ENCODE measurements at places on chromosomes 4 and X.

DNA sequence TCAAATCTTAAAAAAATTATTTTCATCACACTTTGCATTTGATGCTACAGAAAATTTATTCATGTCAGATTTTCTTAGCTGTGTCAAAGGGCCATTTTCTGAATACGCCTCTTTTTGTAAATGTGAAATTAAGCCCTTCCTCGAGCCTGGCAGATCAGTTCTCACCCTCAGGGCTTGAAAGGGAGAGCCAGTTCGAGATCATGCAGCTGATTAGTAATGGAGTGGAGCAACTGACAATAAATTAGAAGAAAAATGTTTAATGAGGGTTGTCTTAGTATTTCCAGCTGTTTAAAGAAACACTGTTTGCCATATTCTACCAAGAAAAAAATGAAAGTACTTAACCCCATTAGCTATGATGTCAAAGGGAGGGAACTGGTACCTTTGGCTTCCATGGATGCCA is 28.7 kb downstream of the CC2D2A start:
- DNase-seq = no peak

DNA sequence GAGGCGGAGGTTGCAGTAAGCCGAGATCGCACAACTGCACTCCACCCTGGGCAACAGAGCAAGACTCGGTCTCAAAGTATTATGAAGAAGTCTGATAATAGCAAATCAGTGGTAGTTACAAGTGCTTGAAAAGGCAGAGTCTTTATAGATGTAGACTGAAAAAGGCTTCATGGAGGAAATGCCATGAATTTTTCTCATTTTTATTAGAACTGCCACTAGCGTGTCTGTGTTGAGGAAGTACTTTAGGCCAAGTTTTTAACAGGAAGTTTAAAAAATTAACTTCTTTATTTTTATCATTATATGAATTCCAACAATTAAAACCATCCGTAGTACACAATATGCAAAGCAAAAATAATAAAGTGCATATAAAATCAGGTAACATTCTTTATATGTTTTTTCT is 32.8 kb upstream of the IL13RA1 start:
- DNase-seq = no peak

DNA sequence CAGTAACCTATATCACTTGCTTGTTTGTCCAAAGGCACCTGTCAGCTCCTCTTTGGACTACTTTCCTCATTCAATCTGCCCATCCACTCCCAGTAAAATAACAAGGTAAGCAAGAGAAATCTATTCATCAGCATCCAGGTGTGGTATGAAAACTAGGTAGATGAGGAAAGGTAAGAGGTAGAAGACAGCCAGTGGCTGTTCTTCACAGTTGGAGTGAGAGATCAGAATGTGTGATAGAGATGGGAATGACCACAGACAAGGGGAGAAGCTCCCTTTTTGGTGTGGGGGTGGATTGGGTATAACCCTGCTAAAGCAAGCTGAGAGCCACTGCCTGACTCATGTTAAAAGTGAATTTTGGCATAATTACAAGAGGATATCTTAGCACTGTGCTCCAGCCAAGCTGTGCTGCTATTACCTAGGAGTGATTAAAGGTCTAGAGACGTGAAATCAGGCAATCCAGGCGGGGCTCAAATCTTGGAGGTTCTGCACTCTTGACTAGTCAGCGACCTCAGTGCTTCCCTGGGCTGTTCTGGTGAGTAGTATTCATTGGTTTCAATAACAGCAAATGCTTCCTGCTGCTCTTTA is 28.1 kb upstream of the RASL11B start:
- DNase-seq = no peak

DNA sequence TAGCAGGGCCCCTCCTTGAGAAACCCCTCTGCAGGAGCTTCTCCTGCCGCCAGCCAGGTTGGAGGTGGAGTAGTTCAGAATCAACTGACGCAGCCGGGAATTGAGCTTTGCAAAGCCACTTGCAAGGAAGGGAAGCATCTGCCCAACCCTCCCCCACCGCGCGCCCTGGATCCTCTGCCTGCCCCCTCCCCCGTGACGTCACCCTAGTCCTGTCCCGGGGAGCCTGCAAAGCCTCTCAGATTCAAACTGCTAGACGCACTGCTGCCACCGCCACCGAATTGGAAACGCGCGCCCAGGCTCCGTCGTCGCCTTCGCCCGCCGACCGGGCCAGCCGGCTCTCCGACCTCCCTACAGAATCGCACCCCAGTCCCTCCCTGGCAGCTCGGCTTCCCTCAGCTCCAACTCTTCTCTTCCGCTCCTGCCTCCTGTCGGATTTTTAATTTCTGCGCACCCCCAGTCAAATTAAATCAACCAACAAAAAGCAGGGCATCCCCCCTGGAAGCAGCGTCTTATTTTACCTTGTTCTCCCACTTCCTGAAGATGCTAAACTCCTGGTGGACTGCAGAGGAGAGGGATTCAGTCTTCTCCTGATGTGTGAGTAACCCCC is 3.8 kb downstream of the SLITRK2 start:
- DNase-seq = no peak

- DNase-seq = no peak
Measured at GRCh38 chrX:68571610-68572311, 72.9 kb downstream of the YIPF6 start.

DNA sequence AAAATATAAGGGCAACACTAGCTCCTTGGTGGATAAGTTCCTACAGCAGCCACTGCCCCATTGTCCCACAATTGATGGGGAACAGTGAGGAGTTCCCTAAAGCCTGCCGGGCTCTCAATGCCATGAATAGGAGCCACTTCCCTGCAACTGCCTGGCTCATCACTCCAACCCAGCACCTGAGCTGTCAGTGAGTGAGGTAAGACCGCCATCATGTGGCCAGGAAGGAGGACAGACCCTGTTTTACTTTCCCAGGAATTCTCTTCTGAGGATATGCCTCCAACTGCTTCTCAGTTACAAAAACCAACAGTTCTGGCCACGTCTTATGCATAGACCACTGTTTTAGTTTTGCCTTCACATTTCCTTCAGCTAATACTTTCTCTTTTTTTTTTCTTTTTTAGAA is 45.5 kb downstream of the SRPX start:
- no peak for DNase-seq

- DNase-seq = no peak
Measured at GRCh38 chr4:184853436-184853835, 27.7 kb upstream of the ACSL1 start.

GRCh38 chr4:7857238-7857701 is 82.4 kb downstream of the AFAP1 start:
- DNase-seq = no peak

DNA sequence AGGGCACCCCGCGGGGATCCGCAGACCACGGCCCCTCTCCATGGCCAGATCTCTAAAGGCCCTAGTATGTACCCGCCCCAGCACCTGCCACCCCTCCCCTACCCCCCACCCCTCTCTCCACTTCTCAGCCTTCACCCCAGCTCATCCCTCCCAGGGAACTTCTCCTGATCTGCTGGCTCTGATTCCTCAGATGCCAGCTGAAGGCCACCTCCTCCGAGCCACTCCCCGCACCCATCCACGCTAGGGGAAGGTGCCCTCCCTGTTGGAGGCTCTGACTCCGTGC is 11.9 kb downstream of the PSAPL1 start:
- no peak for DNase-seq

GRCh38 chrX:9134366-9134765 is 100.4 kb upstream of the FAM9B start:
- no peak for DNase-seq

GRCh38 chr4:38002451-38003071 is 42.4 kb downstream of the PTTG2 start:
- no peak for DNase-seq

GRCh38 chr4:19879330-19879729 is 372.4 kb upstream of the SLIT2 start:
- DNase-seq = no peak

DNA sequence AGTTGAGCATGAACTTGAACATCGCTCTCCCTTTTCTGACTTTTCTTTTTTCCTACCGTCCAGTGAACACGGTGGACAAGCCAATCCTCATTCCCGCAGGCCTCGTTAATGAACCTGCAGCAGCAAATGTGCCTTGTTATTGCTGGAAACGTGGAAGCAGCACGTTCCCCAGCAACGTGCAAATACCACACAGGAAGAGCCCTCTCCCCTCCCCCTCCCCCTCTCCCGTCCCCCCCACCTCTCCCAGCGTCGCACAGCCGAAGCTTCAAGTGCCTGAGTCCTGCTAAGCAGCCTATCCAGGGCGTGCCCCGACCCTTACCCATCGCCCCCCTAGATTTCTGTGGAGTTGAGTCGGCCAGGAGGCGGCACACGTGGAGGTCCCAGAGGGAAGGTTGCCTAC is 219.9 kb downstream of the BCOR start:
- no peak for DNase-seq

DNA sequence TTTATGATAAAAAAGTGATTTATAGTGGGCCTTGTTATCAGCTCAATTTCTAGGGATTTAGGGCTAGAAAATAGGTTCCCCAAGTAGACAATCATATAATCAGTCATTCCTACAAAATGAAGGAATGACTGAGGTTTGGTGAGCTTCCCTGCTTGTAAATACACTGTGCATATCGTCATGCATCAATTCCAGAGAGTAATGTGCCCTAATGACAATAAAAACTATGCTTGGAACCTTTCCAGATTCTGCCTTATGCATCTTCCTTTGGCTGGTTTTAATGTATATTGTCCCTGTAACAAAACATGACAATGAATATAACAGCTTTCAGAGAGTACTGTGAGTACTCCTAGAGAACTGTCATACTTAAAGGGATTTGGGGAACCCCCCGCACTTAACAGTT is 1310.9 kb downstream of the PCDH7 start:
- no peak for DNase-seq

DNA sequence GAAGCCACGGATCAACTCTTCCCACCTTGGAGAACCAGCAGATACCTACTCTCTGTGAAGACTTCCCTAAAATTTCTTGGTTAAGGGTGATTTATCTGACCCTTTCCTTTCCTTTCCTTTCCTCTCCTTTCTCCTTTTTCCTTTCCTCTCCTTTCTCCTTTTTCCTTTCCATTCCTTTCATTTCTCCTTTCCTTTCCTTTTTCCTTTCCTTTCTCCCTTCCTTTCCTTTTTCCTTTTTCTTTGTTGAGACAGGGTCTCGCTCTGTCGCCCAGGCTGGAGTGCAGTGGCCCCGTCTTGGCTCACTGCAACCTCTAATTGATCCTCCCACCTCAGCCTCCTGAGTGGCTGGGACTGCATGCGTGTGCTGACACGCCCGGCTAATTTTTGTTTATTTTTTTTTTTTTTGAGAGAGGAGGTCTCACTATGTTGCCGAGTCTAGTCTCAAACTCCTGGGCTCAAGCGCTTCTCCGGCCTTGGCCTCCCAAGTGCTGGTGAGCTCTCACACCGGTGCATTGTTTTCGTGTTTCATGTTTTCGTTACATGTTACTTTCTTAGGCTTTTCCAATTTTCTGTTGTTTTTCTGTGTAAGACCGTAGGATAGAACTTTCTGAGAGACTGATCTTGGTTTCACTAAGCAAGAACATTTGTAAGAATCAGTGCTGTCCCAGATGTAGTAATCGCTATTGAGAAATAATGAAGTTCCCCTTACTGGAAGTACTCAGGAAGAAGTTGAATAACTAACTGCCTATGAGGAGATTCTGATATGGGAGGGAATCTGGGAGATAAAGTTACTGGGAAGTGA is 2.0 kb downstream of the TMEM165 start:
- no peak for DNase-seq

- DNase-seq = no peak
Measured at GRCh38 chrX:15204130-15204751, 65.6 kb downstream of the ASB9 start.

DNA sequence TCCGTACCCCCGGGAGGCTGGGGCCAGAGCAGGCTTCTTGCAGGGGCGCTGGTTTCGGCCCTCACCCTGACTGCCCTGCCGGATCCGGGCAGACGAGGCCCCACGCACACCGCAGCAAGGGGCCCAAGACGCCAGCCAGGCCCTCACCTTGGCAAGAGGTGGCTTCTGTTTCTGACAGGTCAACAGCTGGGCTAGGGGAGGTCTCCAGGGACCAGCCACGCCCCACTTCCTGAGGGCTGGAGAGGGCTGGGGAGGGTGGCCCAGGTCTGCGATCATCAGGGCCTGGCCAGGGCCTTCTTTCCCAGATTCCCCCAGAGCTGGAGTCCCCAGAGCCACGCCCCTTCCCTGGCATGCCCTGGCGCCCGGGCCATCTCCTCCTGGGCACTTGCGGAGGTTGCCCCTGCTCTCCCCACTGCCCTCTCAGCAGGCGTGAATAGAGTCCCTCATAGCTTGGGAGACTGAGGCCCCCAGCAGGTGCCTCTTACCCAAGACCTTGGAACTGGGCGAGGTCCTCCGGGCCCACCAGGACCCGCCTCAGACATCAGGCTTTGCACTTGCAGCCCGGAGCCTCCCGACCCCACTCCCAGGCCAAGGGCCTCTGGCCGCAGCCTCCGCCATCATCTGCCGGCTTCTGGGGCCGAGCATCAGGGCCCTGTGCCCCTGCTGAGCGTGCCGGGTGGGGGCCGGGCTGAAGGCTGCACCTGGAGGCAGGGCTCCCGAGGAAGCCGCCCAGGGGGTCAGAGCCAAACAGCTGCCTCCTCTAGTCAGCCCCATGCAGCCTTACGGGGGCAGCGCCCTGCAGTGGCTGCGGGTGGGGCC is 6.3 kb upstream of the FGFR3 start:
- DNase-seq = no peak

- DNase-seq = no peak
Measured at GRCh38 chr4:44447563-44448504, 775 bp downstream of the KCTD8 start.

DNA sequence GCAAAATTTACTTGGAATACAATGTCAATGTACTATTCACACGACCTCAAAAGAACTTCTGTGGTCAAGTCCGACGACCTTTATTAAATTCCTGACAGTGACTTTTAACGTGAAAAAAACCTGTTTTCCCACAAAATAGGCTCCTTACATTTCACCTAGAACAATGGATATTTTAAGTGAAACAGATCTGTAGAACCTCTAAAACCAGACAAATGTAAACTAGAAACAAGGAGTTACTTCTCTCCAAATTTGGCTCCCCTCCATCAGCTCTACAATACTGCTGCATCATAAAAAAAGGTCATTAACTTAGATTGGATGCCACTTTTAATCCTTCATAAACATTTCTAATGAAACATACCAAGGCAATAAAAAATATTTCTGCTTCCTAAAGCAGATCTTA is 1.2 kb downstream of the NEK1 start:
- DNase-seq = no peak

GRCh38 chr4:146121757-146122156 is 53.8 kb upstream of the LSM6 start:
- no peak for DNase-seq

GRCh38 chrX:121579016-121579760 is 531.8 kb downstream of the GLUD2 start:
- DNase-seq = no peak

- DNase-seq = no peak
Measured at GRCh38 chr4:133316909-133317308, 167.8 kb downstream of the PCDH10 start.

- no peak for DNase-seq
Measured at GRCh38 chrX:40508560-40508959, 72.2 kb upstream of the ATP6AP2 start.

GRCh38 chrX:40531056-40531826 is 49.5 kb upstream of the ATP6AP2 start:
- no peak for DNase-seq

DNA sequence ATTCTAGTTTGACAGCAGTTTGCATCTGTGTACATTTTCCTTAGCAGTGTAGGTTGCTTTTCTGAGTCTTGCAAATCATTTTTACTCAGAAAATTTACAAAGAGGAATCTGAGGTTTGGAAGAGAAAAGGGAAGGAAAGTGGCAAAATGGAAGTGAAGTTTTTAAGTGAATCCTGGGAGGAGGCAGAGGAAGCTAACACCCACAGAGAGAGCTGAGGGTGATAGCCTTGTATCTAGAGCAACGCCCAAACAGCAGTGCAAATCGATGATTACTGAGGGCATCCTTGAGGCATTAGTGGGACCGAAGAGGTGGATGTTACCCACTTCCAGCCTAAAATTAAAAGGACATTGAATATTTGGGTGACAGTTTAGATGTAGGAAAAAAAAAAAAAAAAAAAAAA is 31.8 kb downstream of the KLF3 start:
- DNase-seq = no peak

All from stimulated activated CD8-positive, alpha-beta memory T cell treated with anti-CD3 and anti-CD28 coated beads, Interleukin-7, amount 100 ng/mL, for 1 hour (primary cell).